Activated naive CD4-positive, alpha-beta T cell treated with anti-CD3 and anti-CD28 coated beads, Interleukin-2, amount 10 ng/mL, durations not matched to agents 7 days and 5 days (primary cell): ENCODE measurements at places on chromosomes 12 and 14.

DNA sequence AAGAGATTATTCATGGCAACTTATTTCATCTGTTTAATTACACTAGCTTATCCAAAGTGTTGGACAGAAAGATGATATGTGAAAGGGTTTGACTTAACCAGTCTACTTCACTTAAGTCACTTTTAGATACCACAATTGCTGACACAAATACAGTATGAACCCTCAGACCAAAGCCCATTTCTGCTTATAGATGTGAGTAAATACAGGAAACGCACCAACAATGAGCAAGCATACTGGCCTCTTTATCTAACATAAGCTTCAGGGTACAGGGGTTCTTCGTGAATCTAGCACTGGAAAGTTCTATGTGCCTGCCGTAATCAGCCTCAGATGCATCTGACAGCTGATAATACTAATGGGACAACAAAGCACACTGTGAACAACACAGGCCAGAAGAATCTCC lies 209.6 kb downstream of the MED13L start:
- no peak for DNase-seq

DNA sequence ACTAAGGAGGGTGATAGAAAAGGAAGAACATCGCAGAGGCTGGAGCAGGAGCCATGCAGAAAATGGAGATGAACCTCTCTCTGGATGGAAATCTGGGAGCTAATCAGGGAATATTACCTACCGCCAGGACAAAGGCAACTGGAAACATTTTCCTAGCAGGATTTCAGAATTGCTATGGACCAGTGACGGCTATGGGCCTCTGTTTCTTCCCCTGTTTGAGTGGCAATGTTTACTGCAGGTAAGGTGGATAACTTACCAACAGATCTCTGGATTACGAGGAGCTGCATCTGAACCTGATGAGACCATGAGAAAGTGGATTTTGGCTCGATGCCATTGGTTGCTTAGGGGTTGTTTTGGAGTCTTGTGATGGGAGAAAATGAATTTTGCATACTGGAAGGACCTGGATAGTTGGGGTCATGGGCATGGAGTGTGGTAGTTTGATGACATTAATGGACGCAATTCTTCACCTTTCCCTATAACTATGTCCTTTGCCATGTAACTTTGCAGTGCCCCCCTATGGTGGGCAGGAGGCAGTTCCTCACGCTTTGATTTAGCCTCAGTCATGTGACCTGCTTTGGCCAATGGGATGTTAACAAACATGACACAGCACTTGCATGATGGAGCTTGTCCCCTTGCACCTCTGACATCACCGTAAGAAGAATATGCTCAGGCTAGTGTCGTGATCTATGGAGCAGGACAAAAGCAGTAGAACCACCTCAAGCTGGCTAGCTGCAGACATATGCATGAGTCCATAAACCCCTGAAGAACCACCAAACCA lies 51.1 kb downstream of the CALM1 start:
- no peak for DNase-seq

- no peak for DNase-seq
Observed at GRCh38 chr12:115377779-115378178, 693.8 kb upstream of the TBX3 start.

GRCh38 chr12:62530596-62530995 lies 64.0 kb downstream of the MON2 start:
- DNase-seq: no peak
